SW 1271 (cell line): ENCODE measurements at places on chromosomes 16 and 17.

- DNase-seq: no peak
Observed at GRCh38 chr17:72425133-72425793, 304.4 kb downstream of the SOX9 start.

DNA sequence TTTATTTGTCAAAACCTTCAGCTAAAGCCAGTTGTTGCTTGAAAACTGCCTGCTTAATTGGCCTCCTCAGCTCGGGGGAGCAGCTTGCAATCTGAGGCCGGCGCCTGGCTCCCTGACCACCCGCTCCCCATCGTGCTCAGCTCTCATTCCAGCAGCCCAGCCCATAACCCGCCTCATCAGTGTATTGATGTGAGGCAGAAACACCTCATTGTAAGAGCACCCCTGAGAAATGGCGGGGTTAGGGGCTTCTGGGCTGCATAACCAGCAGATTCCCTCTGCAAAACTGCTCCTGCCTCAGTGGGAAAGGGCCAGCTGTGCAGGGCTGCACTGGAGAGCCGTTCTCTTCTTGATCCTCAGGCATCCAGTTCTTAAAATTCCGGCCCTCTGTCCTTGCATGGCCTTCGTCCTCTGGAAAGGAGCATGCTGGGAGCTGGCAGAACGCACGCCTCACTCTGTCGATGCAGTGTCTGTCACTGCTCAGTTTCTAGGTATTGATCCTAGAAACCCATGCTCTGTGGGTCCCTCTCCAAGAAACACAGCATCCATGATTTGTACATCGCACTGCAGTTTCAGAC lies 113.8 kb upstream of the CHMP6 start:
- no peak for DNase-seq

DNA sequence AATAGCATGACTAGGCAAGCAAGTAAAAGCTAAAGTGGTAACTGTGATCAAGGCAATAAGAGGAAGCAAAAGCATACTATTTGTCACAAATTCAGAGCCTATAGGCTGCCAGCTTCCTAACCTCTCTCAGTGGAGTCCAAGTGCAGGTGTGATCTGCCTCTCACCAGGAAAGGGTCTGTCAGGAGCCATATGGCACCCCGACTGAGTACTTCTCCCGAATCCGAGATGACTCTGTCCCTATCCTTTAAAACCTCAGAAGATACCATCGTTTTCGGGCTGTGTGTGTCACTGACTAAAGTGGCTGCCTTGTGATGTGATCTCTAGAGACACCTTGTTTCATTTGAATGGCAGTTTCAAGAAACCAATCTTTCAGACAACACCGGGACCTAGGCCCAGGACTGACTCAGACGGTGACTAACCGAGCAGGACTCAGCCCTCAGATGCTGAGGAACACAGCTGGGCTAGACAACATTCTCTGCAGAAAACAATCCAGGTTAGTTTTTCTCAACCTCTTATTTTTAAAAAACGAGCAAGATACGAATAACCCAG lies 63.6 kb downstream of the SMG6 start:
- peak; percentile 41 for DNase-seq

DNA sequence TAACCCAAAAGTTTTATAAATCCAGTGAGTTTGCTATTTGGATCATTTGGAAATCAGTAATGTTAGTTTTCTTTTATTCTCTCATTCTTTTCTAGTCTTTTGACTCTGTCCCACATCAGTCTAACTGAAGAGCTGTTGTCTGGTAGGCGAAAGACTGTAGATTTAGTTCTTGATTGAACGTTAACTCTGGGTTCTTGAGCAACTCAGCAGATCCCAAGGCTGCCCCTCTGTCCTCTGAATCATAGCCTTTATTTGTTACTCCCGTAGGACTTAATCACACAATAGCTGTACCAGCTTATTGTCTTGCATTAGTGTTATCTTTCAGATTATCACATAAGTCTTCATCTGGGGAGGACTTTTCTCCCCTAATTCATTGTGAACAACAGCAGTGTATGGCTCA lies 119.3 kb upstream of the TOM1L1 start:
- DNase-seq: no peak

DNA sequence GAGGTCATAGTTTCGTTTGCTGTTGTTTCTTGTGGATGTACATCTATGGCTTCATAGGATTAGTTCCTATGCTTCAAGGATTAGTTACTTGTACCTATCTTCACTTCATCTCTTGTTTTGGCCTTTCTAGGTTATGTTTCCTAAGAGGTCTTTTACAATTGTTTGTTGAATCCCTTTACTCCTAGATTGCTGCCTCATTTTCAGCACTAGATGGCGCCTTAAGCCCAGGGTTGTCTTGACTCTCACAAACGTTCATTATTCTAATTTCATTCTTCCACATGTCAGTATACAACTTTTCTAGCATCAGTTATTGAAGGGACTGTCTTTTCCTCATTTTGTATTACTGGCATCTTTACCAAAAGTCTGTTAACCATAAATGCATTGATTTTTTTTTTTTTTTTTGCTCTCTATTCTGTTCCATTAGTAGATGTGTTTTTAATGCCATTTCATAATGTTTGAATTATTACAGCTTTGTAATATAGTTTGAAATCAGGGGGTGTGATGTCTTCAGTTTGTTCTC lies 45.0 kb upstream of the NACA2 start:
- DNase-seq: no peak

- no peak for DNase-seq
Observed at GRCh38 chr17:43854498-43854897, 7.5 kb downstream of the CD300LG start.

DNA sequence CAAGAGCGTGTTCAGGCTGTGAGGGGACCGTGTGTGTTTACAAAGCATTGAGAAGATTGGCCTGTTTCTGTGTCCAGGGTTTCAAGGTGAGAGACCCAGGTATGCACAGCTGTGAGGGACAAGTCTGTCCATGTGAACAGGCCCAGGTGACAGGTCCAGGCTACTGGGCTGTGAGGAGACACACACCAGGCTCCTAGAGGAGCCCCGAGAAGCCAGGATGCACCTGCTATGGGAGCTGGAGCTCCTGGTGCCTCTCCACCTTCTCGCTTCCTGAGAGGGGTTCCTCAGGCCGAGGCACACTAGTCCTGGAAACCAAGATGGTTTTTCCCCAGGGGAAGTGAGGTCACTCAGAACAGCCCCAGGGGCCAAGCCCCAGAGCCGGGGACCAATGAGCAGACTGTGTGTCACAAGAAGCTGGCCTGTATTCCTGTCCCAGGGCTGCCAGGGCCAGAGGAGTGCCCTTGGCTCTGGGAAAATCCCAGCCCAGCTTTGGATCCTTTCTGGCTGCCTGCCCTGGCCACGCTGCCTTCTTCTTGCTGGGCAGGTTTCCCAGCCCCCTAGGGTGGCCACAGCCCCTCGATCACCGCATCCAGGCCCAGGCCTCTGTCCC lies 153.4 kb upstream of the PLCG2 start:
- DNase-seq: no peak

- DNase-seq: no peak
Observed at GRCh38 chr16:26712876-26713275, 353.9 kb upstream of the C16orf82 start.
